ENCODE measurements at places on chromosomes 11 and 22.

DNA sequence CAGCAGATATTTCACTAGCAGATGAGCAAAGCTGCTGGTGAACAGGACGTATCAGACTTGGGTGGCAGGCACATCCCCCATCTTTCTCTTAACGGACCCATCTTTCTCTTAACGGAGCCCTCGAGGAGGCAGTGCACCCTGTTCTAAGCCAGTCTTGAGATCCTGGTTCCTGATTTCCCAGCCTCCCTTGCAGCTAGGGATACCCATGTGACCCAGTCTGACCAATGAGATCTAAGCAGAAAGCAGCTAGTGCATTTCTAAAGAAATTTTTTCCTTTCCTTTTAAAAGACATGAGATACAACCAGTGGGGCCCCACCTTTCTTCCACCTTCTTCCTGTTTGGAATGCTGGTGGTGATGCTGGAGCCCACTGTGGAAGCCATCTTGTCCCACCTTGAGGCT, 13.6 kb upstream of the ELFN2 start:
- DNase-seq = no peak

GRCh38 chr11:20353829-20354434, 9.6 kb upstream of the HTATIP2 start:
- no peak for DNase-seq

GRCh38 chr11:34830648-34831047, 85.5 kb downstream of the APIP start:
- DNase-seq = no peak

DNA sequence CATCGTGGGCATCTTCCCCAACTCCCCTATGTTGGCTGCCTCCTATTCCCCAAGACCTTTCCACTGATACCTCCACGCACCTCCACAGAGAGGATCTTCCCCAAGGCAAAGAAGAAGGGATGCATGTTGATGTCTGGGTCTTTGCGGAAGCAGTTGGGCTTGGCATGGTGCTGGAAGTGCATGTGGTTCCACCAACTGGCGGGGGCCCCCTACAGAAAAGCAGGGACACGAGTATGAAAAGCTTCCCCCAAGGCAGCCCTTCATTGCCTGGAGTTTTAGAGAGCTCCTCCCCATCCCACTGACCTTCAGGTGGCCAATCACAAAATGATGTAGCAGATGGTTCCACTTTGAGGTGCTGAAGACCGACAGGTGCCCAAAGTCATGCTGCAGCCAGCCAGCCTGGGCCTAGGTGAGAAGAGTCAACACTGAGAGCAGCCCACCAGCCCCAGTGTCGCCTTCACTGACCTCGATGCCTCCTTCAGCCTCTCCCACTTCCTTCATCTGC, 6.1 kb downstream of the FADS1 start:
- no peak for DNase-seq

GRCh38 chr22:23035557-23036277, 34.6 kb upstream of the GNAZ start:
- no peak for DNase-seq

- DNase-seq = no peak
Measured at GRCh38 chr11:16605389-16605893, 133.0 kb upstream of the C11orf58 start.

DNA sequence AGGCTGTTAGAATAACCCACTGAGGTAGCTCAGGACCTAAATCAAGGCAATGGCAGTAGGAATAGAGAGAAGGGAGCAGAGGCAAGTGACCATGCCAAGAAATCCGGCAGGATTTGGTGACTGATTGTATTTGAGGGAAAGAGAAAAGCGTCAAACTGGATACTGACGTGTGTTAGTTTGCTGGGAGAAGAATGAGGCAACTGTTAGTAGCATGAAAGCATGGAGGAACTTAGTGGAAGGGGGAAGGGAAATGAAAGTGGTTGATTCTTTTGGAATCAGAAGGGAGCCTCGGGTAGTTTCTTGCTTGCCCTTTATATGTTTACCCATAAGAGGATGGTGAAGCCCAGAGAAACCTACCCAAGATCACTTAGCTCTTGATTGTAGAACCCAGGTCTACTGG, 8.3 kb downstream of the PPFIBP2 start:
- no peak for DNase-seq

DNA sequence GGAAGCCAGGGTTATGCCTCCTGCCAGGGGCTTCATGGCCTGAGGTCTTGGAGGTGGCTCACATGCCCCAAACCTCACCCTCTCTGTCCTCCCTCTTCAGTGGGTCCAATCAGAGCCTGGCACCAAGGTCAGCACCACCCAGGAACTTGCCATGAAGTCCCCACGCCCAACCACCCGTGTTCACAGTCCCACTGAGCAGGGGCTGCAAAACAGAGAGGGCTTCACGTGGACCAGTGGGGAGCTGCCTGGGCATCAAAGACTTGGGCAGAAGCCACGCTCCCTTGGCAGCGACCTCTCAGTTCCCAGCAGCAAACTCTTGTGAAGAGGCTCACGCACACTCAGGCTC, 425.8 kb upstream of the B3GAT1 start:
- no peak for DNase-seq

GRCh38 chr11:33040033-33040861, 875 bp downstream of the TCP11L1 start:
- peak; percentile 17 for DNase-seq

DNA sequence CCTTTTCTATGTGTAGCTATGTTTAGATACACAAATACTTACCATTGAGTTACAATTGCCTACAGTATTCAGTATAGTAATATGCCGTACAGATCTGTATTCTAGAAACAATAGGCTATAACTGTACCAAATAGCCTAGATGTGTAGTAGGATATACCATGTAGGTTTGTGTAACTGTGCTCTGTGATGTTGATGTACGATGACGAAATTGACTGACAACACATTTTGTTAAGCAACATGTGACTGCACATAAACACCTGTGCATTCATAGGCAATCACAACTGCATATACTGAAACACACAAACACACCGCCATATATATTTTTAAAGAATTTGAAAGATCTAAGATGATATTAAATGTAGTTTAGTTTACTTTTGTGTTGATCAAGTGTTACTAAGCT, 60.4 kb downstream of the TEAD1 start:
- DNase-seq = no peak

- no peak for DNase-seq
Measured at GRCh38 chr11:60933416-60934123, 9.3 kb downstream of the TMEM132A start.

DNA sequence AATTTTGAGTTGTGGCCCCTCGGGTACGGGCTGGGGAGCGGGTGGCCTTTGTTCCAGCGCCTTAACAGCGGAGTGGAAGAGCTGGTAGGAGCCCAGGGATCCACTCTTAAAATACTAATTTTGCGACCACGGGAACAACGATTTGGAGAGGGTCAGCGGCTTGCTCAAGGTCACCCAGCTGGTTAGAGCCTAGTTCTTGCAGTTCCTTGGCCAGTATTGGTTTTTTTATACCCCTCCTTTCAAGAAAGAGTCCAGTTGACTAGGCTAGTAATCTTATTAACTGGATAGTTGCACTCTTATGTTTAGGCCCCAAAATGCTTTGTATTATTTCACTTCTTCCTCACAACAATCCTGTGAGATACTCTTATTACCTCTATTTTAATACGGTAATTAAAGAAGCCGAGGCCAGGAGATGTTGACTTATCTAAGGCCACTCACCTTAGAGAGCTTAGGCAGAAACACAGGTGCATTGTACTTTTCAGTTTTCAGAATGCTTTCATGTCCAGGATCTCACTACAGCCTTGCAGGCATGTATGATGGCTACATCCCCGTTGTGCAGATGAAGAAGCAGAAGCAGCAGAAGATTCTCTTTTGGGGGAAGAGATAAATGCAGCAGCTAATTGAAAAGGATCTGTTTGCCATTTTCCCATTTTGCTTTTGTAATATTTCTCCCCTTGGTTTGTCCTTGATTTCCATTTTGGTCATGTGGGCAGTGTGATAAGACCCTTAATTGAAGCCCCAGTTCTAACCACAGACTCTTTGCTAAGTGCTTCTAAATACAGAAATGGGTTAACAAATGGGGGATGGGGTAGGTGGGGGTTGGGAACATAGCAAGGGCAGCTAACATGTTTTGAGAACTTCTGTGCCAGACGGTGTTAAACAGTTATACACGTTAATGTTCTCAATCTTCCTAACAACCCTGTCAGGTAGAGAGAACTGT, 1.4 kb downstream of the SREBF2 start:
- DNase-seq = no peak

- no peak for DNase-seq
Measured at GRCh38 chr11:44593251-44593650, 27.8 kb downstream of the CD82 start.

GRCh38 chr11:18312663-18313420, 9.1 kb downstream of the HPS5 start:
- DNase-seq = no peak

GRCh38 chr11:107695446-107695845, 16.4 kb downstream of the SLN start:
- no peak for DNase-seq

DNA sequence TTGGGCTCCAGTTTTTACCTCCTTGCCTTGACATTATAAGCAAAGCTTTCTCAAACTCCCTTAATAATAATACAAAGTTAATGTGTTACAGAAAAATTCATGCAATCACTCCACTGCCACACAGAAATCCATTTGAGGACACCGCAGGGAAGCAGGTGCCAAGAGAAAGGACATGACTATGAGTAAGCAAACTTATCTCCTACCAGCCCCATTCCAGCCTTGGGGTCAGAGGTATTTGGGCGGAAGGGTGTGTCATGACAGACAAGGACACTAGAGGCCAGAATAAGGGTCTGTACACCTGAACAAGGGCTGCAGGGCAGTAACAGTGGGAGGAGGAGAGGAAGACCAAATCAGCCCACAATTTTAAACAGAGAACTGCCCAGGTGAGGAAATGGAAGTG, 5.9 kb downstream of the GNG3 start:
- DNase-seq = no peak

GRCh38 chr22:49243965-49244364, 583.7 kb downstream of the BRD1 start:
- DNase-seq = no peak

DNA sequence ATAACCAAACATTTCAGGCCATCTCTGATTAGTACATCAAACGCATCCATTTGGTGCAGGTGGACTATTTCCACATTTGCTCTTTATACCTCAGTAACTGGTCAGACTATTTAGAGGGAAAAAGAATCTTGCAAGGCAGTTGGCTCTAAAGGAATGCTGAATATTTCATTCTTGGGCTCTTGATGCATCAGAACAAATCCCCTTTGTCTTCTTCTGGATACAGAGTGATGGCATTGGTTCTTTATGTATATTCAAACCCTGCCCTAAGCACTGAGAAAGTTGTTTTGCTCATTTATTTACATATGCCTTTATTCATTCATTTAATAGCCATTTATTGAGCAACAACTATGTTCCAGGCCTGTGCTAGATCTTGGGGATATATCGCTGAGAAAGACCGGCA, 31.1 kb upstream of the RAB30 start:
- DNase-seq = no peak

GRCh38 chr11:95661162-95661561, 128.4 kb downstream of the FAM76B start:
- no peak for DNase-seq

DNA sequence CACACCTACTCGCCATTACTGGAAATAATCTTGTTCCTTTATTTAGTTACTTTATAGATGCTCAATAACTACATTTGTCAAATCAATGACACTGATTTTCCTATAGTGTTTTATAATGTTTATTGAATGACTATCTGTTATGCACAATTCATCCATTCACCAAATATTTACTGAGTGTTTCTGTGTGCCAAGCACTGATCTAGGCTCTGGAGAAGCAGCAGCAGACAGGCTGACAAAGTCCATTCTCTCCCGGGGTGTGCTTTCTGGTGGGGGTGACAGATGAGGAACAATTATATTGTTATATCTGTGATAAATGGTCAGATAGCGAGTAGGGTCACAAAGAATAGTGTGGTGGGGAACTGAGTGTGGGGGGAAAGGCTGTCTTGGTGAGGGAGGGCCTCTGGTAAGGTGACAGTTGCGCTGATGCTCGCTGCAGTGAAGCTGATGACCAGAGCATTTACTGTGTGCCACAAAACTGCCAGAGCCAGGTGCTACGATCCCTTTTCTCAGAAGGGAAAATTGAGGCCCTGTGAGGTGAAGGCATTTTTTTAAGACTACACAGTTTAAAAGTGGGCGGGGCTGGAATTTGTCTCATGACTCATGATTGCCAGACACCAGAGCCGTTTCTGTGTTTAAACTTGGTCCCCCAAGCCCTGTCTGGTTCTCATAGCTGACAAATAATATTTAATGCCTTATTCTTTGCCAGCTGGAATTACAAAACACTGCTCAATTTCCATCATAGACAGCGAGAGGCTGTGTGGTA, 10.2 kb downstream of the PACS1 start:
- DNase-seq = peak; percentile 64

DNA sequence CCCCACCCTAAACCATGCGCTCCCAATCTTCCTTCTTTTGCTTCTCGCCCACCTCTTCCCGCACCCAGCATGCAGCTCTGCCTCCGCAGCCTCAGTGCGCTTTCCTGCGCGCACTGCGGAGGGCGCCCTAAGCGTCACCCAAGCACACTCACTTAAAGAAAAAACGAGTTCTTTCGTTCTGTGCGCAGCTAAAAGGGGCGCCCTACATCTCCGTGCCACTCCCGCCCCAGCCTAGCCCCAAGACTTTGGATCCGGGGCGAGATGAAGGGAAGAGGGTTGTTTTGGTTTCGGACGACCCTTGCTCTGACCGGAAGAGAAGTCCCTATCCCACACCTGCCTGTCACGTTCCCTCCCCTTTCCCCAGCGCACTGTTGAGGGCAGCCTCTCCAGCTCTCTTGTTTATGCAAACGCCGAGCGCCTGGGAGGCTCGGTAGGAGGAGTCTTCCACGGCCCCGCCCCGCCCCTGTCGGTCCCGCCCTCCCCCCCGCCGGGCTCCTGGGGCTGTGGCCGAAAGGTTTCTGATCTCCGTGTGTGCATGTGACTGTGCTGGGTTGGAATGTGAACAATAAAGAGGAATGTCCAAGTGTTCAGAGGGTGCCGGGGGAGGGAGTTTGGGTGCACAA, 5.3 kb downstream of the VSIG2 start:
- peak; percentile 77 for DNase-seq

DNA sequence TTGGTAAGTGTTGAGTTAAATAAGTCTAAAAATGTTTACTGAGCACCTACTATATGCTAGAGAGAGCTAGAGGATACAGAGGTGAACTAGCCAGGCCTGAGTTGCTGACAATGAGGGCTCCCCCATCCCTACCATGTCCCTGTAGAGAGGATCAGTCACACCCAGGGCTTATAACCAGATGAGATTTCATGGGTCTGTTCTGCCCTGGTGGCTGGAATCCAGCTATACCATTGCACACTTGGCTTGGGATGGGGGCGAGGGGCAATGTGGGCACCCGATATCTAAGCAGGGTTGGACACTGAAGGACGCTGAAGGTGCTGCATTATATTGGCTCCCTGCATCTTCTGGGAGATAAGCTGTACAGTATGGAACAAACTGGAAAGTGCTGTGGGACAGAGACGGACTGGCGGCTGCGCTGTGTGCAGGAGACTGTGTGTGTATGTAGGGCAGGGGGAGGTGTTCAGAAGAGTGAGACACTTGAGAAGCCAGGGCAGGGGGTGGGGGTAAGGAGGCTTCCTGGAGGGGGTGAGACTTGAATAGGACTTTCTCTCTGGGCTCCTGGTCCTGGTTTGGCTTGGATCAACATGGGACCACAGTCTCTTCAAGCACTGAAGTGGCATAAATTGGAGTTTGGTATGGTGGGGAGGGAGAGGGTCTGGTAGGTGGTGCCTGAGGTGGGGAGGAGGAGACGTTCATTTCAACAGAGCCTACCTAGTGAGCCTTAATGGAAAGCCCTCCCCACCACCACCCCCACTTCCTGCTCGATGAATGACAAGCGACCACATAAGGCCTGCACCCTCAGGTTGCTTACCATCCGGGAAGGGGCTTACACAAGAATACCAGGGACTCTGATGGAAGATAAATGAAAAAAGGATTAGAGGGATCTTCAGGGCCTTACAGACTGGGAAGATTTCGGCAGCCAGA, 1.8 kb downstream of the CD82 start:
- peak; percentile 48 for DNase-seq
